CD4-positive, alpha-beta T cell (primary cell): ENCODE measurements at places on chromosomes 12 and 14. TPM values are rescaled to one million over a fixed set of nuclear protein-coding genes. Genes with fewer than 3 reads are reported as not detected.

DNA sequence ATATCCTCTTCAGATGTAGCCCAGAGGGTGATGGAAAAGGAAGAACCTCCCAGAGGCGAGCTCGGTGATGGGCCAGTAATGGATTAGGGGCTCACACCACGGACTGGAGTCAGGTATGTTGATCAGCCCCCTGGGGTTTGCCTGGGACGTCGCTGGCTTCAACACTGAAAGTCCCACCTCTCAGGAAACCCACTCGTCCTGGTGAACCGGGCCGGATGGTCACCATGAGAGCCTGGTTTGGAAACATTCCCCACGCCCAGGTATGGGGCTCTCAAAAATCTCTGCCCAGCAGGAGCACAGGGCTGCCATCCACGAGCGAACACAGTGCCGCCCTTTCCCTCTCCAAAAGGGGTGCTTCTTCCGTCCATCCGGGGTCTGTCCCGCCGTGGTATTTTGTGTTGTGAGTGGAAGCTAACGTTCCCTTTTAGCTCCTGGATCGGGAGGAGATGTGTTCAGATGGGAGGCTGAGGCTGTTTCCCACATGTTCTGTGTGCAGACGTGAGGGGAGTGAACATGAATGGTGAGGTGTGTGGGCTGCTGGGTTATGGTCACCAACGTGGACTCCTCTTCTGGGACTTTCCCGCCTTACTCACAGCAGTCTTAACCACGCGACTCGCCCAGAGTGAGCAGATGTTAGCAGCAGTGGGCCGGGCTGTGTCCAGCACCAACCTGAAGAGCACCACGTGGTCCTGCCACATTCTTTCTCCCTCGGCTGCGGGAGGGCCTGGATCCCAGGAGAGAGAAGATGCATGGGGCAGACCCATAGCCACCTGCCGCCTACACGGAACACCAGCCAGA is 139.2 kb downstream of the KIF26A start:
- no peak overlapping the region for H3K4me3 ChIP-seq
- H3K27ac ChIP-seq = no peak overlapping the region
- no peaks in the 10 kb centered on the region for H3K4me1 ChIP-seq
- H3K27me3 ChIP-seq = peaks cover 4% of the 10 kb centered on the region
- DNase-seq = no peak
- H3K36me3 ChIP-seq = no peaks in the 10 kb centered on the region

GRCh38 chr12:124350491-124350890 is 55.6 kb downstream of the RFLNA start:
- no peaks in the 10 kb centered on the region for H3K4me1 ChIP-seq
- no peaks in the 10 kb centered on the region for H3K27me3 ChIP-seq
- no peak overlapping the region for H3K4me3 ChIP-seq
- peaks cover 91% of the 10 kb centered on the region for H3K36me3 ChIP-seq
- no peak for DNase-seq

DNA sequence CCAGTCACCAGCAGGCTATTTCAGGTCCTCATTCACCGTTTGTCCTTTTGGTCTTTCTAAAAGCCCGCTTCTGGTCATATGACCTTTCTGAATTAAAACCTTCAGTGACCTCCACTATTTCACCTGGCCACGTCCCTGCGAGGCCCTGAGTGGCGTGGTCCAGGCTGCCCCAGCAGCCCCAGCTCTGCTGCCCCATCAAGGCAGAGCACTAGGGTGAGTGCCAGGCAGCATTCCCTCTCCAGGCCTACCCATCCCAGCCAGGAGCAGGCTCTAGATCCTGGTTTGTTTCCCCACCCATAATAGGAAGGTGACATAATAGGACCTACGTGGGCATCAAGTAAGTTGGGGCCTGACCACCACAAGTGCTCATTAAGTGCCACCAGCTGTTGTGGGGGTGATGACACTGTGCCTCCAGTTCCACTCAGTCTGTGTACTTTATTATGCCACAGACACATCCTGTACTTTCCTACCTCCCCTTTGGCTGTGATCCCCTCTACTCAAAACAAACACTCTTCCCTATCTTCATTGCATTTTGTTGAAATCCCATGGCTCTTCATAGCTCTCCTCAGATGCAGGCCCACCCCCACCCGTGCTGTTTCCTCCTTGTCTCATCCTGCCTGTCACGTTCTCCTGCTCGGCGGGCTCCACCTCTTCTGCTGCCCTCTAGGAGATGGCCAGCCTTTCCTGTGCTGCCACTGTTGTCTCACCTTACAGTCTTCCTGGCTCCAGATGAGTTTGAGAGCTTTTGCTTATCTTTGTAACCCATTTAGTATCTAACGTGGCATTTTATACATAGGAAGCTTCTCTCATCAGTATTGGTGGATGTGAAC is 21.4 kb downstream of the CKB start:
- H3K36me3 ChIP-seq = peaks cover 67% of the 10 kb centered on the region
- DNase-seq = no peak
- H3K27ac ChIP-seq = peak overlapping the region; percentile 3
- no peak overlapping the region for H3K4me3 ChIP-seq
- peaks cover 7% of the 10 kb centered on the region for H3K4me1 ChIP-seq
- H3K27me3 ChIP-seq = no peaks in the 10 kb centered on the region

DNA sequence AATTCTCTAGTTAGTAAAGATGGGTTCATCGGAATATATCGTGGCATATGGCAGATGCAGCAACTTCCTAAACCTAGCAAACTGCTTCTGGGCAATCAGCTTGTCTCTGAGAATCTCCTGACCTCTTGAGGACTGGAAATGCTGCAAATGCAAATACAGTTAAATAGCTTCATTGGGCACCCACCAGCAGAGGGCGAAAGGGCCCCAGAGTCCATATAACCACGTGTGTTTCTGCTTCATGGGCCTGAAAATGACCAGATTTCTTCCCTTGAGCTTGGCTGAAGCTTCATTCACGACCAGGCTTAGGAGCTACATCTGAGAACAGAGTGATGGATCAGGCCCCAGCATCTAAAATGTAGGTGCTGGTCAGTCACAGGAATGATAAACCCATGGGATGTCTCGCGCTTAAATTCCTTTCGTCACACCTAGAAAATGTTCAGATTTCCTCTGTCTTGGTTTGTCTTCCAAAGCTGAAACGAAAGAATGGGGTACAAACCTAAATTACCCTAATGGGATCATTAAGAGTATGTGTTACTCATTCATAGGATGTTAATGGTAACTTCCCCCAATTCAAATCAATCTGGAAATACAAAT is 1482.5 kb upstream of the TMEM132C start:
- H3K4me3 ChIP-seq = no peak overlapping the region
- H3K4me1 ChIP-seq = no peaks in the 10 kb centered on the region
- H3K36me3 ChIP-seq = no peaks in the 10 kb centered on the region
- no peaks in the 10 kb centered on the region for H3K27me3 ChIP-seq
- DNase-seq = peak; percentile 2

GRCh38 chr12:31106101-31106803 is 32.6 kb downstream of the DDX11 start:
- H3K4me3 ChIP-seq = no peak overlapping the region
- H3K27me3 ChIP-seq = no peaks in the 10 kb centered on the region
- H3K4me1 ChIP-seq = no peaks in the 10 kb centered on the region
- no peak for DNase-seq

- no peaks in the 10 kb centered on the region for H3K36me3 ChIP-seq
- H3K27ac ChIP-seq = no peak overlapping the region
- peaks cover 24% of the 10 kb centered on the region for H3K4me1 ChIP-seq
- no peak for DNase-seq
- no peak overlapping the region for H3K4me3 ChIP-seq
Observed at GRCh38 chr12:3967556-3968160, 94.5 kb upstream of the PARP11 start.

DNA sequence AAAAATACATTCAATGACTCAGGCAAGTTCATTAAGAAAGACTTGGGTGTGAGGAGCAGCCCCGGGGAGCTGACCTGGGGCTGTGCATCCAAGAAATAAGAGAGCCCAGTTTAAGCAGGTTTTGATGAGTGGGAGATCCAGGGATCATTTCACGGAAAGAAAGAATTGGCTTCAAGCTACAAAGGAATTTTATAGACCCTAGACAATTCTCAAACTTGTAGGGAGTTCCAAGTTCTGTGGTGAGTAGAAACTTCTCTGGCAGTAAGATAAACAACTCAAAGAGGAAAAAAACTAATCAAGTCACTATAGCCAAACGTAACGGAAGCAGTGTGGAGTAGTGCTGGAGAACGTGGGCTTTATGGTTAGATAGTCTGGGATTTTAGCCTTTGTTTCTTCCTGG is 175.7 kb upstream of the DDHD1 start:
- no peaks in the 10 kb centered on the region for H3K4me1 ChIP-seq
- no peaks in the 10 kb centered on the region for H3K36me3 ChIP-seq
- no peak overlapping the region for H3K27ac ChIP-seq
- no peak for DNase-seq
- no peaks in the 10 kb centered on the region for H3K27me3 ChIP-seq
- no peak overlapping the region for H3K4me3 ChIP-seq

DNA sequence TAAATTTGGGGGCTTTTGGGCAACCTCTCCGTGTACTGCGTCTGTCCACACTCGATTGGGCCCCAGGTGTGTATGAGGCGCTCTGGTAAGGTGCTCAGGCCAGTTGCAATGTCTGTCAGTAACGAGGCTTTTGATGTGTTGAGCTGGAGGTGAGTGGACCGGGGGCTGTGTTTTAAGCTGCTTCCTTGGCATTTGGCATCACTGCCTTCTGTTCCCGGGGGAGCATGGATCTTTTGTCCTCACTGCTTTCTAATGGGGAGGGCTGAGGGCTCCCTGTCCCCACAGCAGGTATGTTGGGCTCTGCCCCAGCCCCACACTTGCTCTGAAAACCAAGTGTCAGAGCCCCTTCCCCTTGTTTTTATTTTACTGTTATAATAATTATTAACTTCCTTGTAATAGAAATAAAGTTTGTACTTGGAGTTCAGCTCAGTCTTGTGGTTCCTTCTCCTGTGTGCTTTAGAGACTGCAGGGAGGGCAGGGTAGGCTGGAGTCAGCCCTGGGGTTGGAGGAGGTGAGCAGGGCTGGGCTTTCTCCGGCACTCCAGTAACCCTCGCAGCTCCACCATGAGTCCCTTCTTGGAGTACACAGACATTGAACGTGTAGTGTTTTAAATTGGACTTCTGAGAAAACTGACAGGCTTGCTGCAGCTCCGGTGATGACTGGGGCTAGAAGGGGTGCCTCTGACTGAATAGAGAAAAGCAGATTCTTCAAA is 28.0 kb downstream of the TRAFD1 start:
- no peak overlapping the region for H3K27ac ChIP-seq
- no peak overlapping the region for H3K4me3 ChIP-seq
- peaks cover 64% of the 10 kb centered on the region for H3K36me3 ChIP-seq
- H3K27me3 ChIP-seq = no peaks in the 10 kb centered on the region
- DNase-seq = no peak
- peaks cover 4% of the 10 kb centered on the region for H3K4me1 ChIP-seq

DNA sequence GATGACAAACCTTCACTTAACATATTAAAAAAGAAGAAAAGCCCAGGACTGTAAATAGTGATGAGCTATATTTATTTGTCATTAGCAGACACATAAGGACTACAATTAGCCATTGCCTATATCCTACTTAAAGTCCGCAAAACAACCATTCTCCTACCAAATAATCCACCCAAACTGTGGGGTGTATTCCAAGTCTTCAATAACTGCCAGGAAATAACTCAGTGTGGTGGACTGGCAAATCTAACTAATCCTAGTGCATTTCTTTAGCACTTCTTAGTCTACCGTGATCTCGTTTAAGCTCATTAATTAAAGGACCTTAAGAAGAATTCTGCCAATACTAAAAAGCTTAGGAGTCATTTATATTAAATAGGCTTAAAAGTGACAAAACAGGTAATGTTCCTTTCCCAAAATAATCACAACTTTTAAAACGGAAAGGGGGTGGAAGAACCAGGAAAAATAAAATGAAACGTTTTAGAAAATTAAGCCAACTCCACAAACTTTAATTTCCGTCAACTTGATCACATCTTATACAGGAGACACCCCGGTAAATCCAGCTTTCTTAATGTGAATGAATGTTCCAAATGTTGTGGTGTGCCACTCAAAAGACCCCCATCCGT is 1.8 kb downstream of the NOVA1 start:
- DNase-seq = no peak
- no peaks in the 10 kb centered on the region for H3K4me1 ChIP-seq
- H3K4me3 ChIP-seq = no peak overlapping the region
- no peaks in the 10 kb centered on the region for H3K36me3 ChIP-seq

DNA sequence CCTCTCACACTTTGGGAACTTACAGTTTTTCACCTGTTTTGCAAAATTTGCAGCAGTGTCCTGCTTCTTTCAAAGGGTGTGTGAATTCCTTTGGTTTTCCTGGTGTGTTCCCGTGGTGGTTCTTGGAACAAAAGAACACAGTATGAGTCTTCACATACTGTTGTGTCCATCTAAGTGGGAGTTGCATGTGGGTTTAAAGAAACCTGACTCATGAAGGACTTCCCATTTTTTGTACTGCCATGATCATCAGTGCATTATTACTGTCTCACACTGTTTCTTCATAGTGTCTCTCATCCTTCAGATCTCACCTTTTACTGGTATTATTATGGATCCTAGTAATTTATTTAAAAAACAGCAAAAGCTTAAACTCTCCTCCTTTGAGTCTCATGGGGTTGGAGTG is 3.8 kb upstream of the GZMH start:
- DNase-seq = no peak
- no peaks in the 10 kb centered on the region for H3K36me3 ChIP-seq
- no peak overlapping the region for H3K4me3 ChIP-seq
- no peaks in the 10 kb centered on the region for H3K27me3 ChIP-seq

Gene GRIP1
- total RNA-seq = 5.4 TPM

Gene IL23A
- total RNA-seq = 27.5 TPM

Gene SLC22A17
- total RNA-seq = 19.5 TPM

Gene ACSM4
- not detected for total RNA-seq
